ENCODE measurements at places on chromosomes 5 and 9. TPM values are rescaled to one million over a fixed set of nuclear protein-coding genes. Genes with fewer than 3 reads are reported as not detected.
A peak's percentile ranks its signal among the peaks of the same experiment; 100 is the strongest.

- DNase-seq = no peak
Observed at GRCh38 chr9:16125629-16126028, 572.8 kb downstream of the CCDC171 start.

GRCh38 chr5:160213537-160213936 lies 15.8 kb upstream of the FABP6 start:
- no peak for DNase-seq

DNA sequence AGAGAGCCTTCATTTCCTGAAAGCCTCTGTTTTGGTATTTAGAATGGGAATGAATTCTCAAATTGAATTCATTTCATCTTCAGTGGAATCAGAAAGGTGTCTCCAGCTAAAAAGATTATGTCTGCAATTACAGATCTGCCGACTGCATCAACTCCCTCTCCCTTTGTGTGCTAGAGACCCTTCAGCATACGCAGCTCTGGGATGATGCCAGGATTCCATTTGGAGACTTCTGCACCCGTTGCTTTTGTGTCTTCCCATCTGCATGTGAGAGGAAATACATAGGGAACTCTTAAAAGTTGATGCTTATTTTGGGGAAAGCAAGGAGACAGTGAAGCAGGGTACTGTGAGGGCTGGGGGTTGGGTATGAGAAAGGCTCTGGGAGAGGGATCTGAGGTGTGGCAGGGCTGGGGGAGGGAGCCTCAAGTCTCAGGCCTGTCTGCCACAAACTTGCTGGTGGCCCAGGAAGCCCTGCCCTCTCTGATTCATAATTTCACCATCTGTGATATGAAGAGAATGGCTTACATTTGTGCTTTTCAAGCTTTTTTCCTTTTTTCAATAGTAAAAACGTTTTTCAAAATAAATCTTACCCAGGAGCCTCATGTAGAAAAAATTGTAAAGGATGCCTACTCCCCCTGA lies 89.7 kb upstream of the SAP30L start:
- no peak for DNase-seq

DNA sequence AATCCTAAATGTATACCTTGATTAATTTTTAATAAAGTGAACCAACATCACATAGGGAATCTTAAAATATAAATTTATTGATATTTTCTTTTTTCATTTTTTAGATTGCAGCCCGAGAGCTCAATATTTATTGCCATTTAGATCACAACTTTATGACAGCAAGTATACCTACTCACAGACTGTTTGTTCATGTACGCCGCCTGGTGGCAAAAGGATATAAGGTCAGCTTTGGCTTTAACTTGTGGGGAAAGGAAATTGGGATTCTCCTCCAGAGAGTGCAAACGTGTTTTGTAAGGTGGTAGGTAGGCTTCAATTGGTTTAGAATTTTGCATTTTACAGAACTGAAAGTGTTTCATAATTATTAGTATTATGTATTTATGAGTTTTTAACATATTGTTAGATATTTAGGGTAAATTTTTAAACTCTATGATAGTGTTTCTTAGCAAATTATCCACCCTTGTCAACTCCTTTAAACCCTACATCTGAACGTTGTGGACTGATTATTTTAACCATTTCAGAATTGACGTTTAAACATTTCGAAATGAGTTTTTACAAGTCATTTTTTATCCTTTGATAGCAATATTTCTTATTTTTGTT lies 17.5 kb upstream of the DHFR start:
- peak; percentile 42 for DNase-seq

DNA sequence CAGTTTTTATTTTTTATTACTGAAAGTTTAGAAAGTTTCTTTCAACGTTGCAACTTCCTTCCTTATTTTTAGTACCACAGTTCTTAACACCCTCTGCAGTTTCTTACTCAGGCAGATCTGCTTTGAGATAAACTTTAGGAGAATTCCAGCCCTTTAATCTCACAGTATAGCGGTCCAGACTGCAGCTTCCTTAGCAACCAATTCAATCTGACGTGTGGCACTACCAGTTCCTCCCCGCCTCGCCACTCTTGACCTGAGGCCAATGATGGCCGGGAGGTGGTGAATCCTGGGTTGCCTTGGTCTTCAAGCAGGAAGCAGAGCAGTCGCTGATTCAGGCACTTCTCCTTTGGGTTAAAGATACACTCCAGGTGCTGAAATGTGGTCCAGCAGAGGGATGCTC lies 334.3 kb upstream of the TRPC7 start:
- no peak for DNase-seq

Gene IFNA7
- total RNA-seq = not detected

GRCh38 chr9:82797534-82797933 lies 265.4 kb downstream of the RASEF start:
- peak; percentile 12 for DNase-seq

DNA sequence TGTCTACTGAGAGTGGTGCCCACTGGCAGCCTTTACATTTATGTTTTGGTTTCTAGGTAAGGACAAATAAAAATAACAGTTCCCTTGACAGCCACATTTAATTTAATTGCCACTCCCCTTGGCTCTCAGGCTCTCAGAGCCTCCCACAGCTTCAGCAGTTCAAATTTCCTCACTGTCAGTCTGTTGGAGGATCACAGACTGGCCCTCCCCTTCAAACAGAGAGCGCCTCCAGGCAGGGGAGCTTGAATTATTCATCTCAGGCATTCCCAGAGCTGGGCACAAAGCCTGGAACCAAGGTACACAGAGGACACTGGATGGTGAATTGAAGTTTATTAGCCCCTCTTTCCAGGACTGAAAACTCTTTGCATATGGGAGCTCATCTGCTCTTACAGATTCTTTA lies 407.7 kb downstream of the SPOCK1 start:
- DNase-seq = peak; percentile 53

GRCh38 chr9:68619636-68620035 lies 79.0 kb upstream of the TMEM252 start:
- DNase-seq = no peak

- DNase-seq = no peak
Observed at GRCh38 chr9:127588740-127589506, 23.2 kb upstream of the STXBP1 start.

Gene COL5A1
- 27.7 TPM for total RNA-seq

Gene LCN1
- total RNA-seq = not detected

- no peak for DNase-seq
Observed at GRCh38 chr5:151078490-151079262, 2.2 kb downstream of the TNIP1 start.

DNA sequence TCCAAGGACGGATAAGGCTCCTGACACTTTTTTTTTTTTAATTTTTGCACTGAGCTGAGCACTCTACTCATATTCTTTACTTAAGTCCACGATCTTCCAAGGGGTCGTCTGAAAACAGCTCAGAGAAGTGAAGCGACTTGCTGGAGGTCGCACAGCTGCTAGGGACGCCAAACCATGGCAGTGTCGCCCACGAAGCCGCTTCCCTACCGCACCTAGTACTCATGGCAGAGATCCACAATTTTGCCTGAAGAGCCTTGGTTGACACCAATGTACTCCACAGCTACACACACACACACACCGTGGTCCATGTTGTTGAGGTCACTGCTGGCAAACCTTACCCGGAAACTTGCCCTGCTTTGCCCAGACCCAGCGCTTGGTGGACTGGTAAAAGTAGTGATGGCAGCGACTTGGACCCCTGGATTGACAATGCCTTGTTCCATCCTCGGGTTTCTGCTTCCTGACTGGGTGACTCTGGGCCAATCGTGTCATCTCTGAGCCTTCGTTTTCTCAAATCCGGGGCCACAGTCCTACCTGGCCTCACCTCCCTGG lies 521 bp upstream of the SLIT3 start:
- DNase-seq = no peak

GRCh38 chr9:34169125-34169524 lies 9.7 kb upstream of the UBAP1 start:
- no peak for DNase-seq

Gene PPP3R2
- 0.45 TPM for total RNA-seq

DNA sequence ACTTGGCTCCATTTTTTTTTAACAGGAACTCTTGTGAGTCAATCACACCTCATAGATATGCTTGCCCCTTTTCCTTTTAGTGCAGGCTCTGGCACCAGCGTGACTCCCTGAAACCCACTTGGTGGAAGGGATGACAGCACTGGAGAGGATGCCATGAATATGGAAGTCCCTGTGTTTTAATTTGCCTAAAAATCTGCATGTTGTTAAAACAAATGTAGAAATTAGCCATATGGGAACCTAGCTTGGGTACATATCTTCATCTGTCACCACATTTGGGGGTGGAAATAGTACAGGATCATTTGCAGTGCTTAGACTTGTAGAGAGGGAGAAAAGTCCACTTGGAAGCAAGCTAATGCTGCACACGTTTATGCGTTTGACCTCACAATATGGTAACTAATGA lies 179.0 kb downstream of the EBF1 start:
- DNase-seq = peak; percentile 17

Gene ANKRD34B
- 0.27 TPM for total RNA-seq

Gene PHF24
- 12.0 TPM for total RNA-seq

Gene PNPLA7
- 1.5 TPM for total RNA-seq

- DNase-seq = no peak
Observed at GRCh38 chr9:112063151-112063550, 111.9 kb downstream of the SUSD1 start.

Gene TRUB2
- 12.8 TPM for total RNA-seq

GRCh38 chr5:80853413-80853812 lies 106.8 kb upstream of the RASGRF2 start:
- DNase-seq = no peak

DNA sequence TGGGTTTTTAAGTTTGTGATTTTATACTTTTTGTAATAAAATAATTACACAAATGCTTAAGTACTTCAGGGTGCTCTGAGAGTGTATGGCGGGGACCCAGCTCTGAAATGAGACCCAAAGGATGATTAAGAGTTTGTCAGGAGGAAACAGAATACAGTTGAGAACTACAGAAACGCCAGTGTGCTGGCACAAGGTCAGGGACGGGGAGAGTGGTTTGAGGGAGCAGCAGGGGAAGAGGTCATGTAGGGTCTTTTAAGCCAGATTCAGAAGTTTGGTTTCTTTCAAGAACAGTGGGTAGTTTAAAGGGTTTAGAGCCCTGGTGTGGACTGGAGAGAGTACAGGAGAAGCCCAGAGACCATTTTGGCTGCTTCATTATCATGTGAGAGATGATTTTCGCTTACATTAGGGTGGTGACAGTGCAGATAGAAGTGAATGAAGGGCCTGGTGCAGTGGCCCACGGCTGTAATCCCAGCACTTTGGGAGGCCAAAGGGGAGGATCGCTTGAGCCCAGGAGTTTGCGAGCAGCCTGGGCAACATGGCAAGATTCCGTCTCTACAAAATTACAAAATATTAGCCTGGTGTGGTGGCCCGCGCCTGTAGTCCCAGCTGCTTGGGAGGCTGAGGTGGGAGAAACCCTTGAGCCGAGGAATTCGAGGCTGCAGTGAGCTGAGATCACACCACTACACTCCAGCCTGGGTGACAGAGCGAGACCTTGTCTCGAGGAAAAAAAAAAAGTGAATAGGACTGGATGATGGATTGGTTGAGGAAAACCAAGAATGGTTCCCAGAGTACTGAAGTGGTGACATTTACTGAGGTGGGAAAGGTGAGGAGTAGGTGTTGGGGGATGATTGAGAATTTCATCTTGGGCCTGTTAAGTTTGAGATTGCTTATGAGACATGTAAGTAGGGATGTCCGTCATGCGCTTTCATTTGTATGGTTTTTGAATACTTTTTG lies 1.4 kb upstream of the ETF1 start:
- no peak for DNase-seq

Gene LHX3
- total RNA-seq = not detected

- no peak for DNase-seq
Observed at GRCh38 chr5:151104795-151105194, 24.0 kb upstream of the TNIP1 start.

Gene MOB3B
- total RNA-seq = 5.6 TPM

GRCh38 chr5:5381310-5381913 lies 41.1 kb upstream of the ICE1 start:
- DNase-seq = peak; percentile 59

DNA sequence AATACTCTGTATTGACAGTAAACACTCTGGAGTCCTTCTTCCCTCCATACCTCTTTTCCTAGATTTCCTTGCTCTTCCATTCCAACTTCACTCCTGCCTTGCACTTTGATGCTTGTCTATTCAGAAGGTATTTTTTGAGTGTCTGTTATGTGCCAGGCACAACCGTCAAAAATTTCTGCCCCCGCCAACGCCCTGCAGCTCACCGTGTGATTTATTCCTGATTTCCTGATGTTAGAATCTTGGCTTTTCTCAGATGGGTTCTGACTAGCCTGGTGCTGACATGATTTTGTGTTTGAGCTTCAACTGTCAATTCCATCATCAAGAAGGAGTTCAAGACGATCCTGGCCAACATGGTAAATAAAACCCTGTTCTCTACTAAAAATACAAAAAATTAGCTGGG lies 297.5 kb downstream of the AGTPBP1 start:
- DNase-seq = no peak

DNA sequence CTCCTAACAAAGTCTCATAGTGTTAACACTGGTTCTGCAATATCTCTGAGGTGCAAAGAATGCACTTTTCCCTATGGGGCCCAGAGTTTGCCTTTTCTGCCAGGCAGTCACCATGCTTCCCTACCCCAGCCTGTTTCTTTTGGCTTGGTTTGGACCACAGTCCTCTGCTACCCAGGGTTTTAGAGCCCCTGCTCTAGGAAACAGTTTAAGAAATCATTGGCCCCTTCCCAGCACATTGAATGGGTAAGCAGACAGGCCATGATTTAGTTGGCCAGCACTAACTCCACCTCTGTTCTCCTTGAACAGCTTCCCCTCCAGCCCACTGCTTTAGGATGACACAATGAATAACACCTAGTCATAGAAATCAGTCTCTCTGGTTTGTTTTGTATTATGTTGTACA lies 73.2 kb downstream of the UBAP1 start:
- DNase-seq = no peak

GRCh38 chr9:21392270-21392669 lies 7.1 kb upstream of the IFNA2 start:
- no peak for DNase-seq

- no peak for DNase-seq
Observed at GRCh38 chr9:28735738-28736342, 1162.6 kb upstream of the C9orf72 start.

GRCh38 chr9:72306761-72307160 lies 58.2 kb downstream of the ZFAND5 start:
- DNase-seq = no peak

GRCh38 chr5:79845448-79846197 lies 145.4 kb downstream of the MTX3 start:
- DNase-seq = no peak

DNA sequence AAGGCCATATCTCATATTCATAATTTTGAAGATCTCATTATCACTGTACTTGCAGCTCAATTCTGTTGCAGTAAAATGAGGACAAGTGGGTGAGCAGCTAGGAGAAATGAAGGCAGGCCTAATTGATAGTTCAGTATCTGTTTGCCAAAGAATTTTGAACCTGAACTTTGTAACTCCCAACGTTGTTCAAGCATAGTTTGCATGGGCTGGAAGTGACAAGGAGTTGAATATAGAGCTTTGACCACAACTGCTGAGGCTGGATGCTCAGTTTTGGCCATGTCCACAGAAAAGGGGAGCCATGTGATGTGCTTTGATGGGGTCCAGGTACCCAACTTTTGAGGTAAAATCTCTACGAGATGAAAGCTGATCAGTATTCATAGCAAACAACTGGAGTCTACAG lies 177.5 kb downstream of the NXNL2 start:
- DNase-seq = no peak

- no peak for DNase-seq
Observed at GRCh38 chr5:3029396-3029795, 277.9 kb upstream of the IRX2 start.

- DNase-seq = no peak
Observed at GRCh38 chr5:56075361-56075760, 80.6 kb upstream of the IL6ST start.

- no peak for DNase-seq
Observed at GRCh38 chr5:83029912-83030311, 47.3 kb downstream of the TMEM167A start.
